ENCODE measurements at places on chromosomes 3 and 15.

DNA sequence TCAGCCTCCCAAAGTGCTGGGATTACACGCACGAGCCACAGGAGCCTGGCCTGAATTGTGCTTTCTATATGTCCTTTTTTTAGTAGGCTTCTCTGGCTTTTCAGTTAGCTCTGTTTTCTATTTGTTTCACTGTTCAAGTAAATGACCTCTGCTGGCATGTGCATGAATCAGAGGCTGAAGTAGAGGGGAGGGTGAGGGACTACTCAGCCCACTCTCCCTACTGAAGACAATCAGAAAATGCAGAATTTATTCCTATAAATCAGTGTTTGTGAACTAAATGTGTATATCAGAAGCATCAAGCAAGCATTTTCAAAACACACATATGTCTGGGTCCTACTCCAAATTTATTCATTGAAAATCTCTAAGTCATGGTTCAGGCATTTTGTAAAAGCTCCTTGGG is 45.0 kb downstream of the ZMAT3 start:
- DNase-seq = no peak

- DNase-seq = no peak
Measured at GRCh38 chr3:188232656-188233055, 78.7 kb downstream of the LPP start.

- no peak for DNase-seq
Measured at GRCh38 chr15:82870727-82871320, 61.4 kb downstream of the WHAMM start.

DNA sequence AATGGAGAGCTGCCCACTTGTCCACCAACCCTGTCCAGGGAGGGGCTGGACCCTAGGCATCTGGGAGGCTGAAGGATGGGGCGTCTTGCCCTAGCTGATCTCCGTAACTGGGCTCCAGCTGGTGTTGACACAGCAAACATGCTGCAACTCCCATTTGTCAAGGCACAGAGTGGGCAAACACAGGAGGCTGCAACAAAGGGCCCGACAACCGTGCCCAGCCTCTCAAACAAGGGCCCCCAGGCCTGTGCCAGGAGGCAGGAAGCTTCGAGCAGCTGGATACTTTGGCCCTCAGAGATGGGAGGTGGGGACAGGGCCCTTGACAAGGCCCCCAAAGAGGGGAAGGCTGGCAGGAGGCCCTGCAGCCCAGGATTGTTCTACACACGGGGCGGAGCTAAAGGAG is 64.2 kb upstream of the TMEM115 start:
- no peak for DNase-seq
